Temporal lobe (tissue), 4 donors: ENCODE measurements at places on chromosomes 6 and 20. TPM values are rescaled to one million over a fixed set of nuclear protein-coding genes. Genes with fewer than 3 reads are reported as not detected.

The SLC22A16 gene
- total RNA-seq, result 0.49 TPM

The SCGN gene
- total RNA-seq, result 30.7 TPM

The GPR63 gene
- 8.6 TPM for total RNA-seq

The C6orf15 gene
- total RNA-seq, result not detected

The CST1 gene
- not detected for total RNA-seq

The TGM2 gene
- total RNA-seq, result 5.7 TPM

The PROKR2 gene
- total RNA-seq, result 9.3 TPM

The DDO gene
- 0.25 TPM for total RNA-seq

The TREM2 gene
- 3.0 TPM for total RNA-seq

The MTCH1 gene
- 131 TPM for total RNA-seq

The MANEA gene
- total RNA-seq, result 9.8 TPM

The SLC35D3 gene
- 0.25 TPM for total RNA-seq

The CFAP206 gene
- total RNA-seq, result 1.2 TPM

The CPXM1 gene
- 10.1 TPM for total RNA-seq

The LY6G6F gene
- not detected for total RNA-seq

The TMC2 gene
- 3.4 TPM for total RNA-seq

The ABRACL gene
- 22.4 TPM for total RNA-seq

The ULBP1 gene
- 2.5 TPM for total RNA-seq

The MICB gene
- 0.25 TPM for total RNA-seq

The PROCR gene
- total RNA-seq, result 3.9 TPM

The CRISP2 gene
- total RNA-seq, result 0.49 TPM

The ZC2HC1B gene
- total RNA-seq, result not detected

The PRICKLE4 gene
- total RNA-seq, result 0.49 TPM

The MDFI gene
- total RNA-seq, result 8.4 TPM

The RIMS1 gene
- 233 TPM for total RNA-seq

The EDN1 gene
- total RNA-seq, result 3.4 TPM

The TMEM14C gene
- 22.1 TPM for total RNA-seq

The FAM8A1 gene
- 52.9 TPM for total RNA-seq

The UBE2C gene
- 3.2 TPM for total RNA-seq

The ASCC3 gene
- total RNA-seq, result 23.6 TPM

The EDN3 gene
- total RNA-seq, result 2.2 TPM

The PAK5 gene
- 36.1 TPM for total RNA-seq

The HCK gene
- 2.5 TPM for total RNA-seq

The RHAG gene
- 0.49 TPM for total RNA-seq

The GABRR1 gene
- not detected for total RNA-seq

The NINL gene
- total RNA-seq, result 15.5 TPM

The TMEM200A gene
- total RNA-seq, result 16.5 TPM

The POU5F1 gene
- not detected for total RNA-seq

The LGSN gene
- 0.25 TPM for total RNA-seq

The ADA gene
- total RNA-seq, result 1.5 TPM

The GSTA2 gene
- not detected for total RNA-seq

The RAB44 gene
- total RNA-seq, result under 0.01 TPM
